ENCODE measurements at places on chromosomes 1 and 21.

DNA sequence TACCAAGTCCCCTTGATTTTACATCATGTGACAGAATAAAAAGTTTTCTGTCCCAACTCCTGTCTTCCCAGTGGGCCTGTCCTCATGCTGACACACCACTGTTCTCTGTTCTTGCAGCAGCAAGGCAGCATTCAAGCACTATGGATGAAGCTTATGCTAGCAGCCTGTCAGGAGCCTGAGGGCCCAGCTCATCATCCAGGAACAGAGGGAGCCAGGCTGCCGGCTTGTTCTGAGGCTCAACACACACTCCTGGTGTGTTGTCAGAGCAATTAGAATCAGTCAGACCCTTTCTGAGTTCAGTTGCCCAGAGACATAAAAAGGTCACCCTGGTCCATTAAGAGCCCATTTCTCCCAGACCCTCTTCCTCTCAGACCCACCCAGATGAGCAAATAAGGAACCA, 282.9 kb downstream of the SEC16B start:
- DNase-seq: no peak

DNA sequence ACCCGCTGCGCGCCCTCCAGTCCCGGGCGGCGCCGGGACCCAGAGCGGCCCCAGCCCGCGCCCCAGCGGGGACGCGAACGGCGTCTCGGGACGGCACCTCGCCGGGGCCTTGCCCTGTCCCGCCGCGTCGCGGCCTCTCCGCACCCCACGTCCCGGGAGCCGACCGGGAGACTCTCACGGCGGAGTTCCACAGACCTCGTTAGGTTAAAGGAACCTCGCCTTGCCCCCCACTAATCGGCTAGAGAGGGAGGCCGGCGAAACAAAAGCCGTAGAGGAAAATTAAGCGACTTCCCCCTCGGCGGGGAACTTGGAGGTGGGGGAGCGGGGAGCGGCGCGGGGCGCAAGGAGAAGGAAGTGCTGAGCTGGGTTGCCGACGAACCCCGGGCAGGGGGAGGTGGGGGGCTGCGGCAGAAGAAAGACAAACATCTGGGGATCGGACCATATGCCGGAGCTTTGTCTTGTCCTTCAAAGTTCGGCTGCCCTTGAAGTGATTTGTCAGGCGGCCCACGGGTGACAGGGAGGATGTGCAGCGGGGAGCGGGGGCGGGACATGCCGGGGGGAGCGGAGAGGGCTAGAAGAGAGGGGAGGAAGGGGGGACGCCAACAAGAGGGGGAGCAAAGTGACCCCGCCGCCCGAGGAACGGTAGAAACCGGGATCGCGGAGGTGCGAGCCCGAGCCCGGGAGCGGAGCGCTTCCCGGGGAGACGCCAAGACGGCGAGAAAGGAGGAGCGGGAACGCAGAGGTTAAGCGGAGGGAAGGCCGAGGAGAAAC, 120.0 kb upstream of the RRP15 start:
- peak; percentile 68 for DNase-seq

- no peak for DNase-seq
These were observed 166.6 kb upstream of the ATP1B1 start for GRCh38 chr1:168939947-168940223.

DNA sequence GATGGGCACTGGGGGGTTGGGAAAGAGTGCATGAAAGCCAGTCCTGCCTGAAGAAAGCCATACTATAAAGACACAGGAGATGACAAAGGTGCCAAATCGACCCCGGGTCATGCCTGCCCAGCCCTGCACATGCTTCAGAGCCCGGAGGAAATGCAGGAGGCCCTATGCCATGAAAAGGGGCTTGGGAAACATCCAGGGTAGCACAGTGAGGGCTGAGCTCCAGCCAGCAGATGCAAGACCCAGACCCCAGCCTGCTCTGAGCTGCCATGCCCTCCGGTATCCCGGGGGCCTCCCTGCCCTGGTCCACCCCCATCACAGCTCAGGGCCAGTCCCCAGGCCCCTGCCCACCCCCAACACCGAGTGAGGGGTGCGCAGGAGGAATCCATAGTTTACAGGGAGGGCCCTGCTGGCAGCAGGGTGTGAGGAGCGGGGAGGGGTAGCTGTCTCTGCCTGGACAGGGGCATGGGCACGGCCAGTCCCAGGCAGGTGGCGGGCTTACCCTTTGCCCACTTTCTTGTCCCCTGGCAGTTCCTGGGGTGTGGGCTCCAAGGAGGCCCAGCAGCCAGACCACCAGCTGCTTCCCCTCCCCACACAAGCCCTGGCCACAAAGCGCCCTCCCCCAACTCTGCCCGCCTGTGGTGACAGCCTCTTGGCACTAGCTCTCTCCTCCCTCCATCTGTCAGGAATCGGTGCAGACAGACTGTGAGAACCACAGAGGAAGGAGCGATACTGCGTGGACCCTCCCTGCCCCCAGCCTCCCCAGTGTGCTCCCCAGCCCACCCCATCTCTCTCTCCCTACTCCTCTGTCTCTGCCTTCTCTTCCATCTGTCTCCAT, 16.8 kb downstream of the LRP8 start:
- no peak for DNase-seq
